ENCODE measurements at places on chromosomes 2 and 18.

- no peak for DNase-seq
These were observed 500.4 kb downstream of the GALR1 start for GRCh38 chr18:77750006-77750405.

DNA sequence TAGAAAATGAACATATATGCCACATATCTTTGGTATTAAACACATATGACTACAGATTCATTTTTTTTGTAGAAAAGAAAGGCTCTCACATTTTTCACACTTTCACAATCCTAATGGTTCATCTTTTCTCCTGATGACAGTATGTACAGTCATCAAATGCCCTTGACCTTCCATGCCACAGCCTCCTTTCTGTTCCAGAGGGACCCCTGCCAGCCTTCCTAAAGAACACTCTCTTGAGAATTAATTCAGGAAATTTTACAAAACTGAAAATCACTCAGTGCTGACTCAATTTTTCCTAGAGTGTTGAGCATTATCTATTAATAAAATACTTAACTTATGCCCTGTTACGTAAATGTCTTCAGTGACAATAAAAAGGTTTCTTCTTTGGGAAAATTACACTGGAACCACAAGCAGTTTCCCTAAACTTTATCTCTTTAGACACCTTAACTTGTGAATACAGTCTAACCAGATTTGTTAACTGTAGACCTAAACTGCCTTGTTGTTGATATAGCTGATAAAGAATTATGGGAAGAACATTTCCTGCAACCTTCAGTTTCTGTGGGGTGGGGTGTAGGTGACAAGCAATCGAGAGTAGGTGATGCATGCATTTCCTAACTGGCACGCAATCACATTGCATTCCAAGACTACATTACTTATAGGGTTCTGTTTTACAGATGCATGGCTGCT, 15.3 kb upstream of the ACOXL start:
- no peak for DNase-seq

- no peak for DNase-seq
These were observed 7.5 kb upstream of the FAM98A start for GRCh38 chr2:33606622-33607021.

GRCh38 chr18:42436222-42436765, 481.3 kb downstream of the PIK3C3 start:
- no peak for DNase-seq

DNA sequence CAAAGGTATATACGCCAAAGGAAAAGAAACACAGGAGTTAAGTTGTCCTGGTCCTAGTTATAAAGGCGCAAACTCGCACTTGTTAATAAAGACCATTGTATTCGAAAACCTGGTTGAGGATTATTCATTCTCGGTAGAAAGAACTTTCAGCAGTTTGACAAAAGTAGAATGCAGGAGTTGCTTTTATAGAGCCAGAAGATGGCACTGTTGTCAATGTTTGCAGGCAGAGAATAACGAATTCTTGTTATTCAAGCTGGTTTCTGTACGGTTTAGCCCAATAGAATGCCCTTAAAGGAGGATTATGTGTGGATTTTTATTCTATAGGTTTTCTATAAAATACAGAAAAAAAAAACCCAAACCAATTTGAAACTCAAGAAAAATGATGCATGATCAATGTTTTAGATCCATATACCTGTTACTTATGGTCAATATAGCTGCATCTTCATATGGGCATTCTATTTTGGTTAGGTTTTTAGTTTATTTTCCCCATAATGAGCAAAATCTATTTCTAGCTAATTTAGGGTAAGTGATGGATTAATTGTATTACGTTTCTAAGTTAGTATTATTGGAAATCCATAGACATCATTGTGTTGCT, 510.3 kb downstream of the PLCL1 start:
- no peak for DNase-seq

- DNase-seq = no peak
These were observed 840.6 kb upstream of the SALL3 start for GRCh38 chr18:78138983-78139496.

GRCh38 chr2:208129744-208130711, at the start of gene CRYGC:
Gene CRYGC (minus strand): TSS chr2:208129828. CDS start chr2:208129792, 36 bp downstream.
- DNase-seq = no peak

DNA sequence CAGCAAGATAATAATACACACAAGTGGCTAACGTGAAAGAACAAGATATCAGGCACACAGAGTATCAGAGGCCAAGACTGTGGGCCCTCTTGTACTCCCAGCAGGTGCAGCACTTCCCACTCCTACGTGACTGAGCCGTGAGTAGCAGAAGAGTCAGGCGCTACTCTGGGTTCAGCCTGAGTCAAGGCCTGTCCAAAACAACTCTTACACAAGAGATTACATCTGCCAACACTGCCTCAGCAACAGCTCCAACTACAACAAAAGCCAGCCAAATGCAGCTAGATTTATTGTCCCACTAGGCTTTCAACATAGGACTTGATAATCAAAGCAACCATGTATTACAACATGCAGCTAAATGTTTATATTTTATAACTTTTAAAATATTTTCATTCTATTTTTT, 56.2 kb downstream of the ITSN2 start:
- DNase-seq = no peak

DNA sequence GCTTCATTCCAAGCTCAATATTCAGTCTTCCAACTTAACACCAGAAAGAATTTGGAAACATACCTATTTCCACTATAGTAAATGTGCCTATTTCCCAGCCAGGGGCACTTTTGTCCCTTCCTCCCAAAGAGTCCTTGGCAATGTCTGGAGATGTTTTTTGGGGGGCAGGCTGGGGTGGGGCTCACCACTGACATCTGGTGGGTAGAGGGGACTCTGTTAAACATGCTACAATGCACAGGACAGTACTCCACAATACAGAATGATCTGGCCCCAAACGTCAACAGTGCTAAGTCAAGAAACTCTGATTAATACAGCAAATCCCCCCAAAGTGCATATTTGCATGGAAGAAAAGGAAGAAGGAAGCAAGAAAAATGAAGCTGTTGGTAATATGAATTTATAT, 61.7 kb downstream of the SMIM21 start:
- no peak for DNase-seq

DNA sequence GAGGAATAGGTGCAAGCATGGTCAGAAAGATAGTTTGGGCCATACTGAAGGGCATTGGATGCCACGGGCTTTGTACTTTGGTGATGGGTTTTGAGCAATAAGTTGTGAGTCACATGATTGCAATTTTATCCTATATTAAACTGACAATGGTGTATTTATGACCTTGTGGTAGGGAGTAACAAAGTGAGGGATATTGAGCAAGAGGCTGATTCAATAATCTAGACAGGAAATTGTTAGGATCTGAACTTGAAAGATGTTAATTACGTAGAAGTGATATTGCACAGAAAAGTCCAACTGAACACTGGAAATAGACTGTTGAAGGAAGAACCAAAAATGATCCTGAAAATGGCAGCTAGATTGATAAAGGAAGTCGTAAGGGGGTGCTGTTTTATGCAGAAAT, 46.6 kb upstream of the TCF4 start:
- DNase-seq = no peak

- no peak for DNase-seq
These were observed 281.9 kb upstream of the FN1 start for GRCh38 chr2:215717501-215718381.

DNA sequence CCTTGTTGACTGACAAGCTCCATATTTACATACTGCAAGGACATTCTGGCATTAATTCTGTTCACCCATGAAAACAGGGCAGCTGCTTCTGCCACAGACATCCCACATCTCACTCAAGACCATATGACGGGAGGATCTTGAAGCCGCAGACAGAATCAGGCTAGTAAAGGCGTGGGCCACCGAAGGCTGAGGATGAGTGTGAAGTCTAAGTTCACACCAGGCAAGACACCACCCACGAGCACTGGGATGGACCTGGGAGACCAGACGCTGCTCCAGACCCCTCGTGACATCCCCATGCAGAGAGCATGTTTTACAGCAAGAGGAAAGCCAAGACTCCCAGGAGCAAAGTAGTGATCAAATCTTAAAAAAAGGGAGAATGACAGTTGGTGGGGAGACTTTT, 3.2 kb downstream of the FHL2 start:
- DNase-seq = no peak

GRCh38 chr2:66849153-66849755, 414.3 kb downstream of the MEIS1 start:
- DNase-seq = no peak

DNA sequence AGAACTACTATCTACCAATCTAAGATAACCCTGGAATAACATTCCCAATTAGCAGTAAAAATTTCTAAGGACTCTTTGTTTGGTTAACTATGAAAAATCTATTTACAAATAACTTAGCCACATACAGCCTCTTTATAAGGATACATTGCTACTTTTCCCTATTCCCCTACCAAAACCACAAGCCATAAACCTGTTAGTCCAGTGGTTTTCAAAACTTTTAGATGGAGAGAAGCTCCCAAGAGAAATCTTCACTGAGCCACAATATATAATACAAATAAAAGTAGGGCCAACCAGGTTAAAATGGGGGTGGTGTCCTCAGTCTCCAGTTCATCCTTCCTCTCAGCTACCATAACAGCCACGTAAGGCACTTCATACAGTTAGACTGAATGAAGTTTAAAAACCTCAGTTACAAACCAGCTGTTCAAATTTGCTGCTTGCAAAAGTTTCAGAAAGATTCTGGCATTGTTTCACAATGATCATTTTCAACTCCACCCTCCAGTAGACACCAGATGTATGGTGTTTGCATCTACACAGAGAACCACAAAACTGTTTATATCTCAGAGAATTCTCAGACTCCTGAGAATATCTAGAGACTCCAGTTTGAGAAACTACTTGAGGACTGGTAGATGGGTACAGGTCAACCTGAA, 26.0 kb downstream of the SOS1 start:
- DNase-seq = no peak

DNA sequence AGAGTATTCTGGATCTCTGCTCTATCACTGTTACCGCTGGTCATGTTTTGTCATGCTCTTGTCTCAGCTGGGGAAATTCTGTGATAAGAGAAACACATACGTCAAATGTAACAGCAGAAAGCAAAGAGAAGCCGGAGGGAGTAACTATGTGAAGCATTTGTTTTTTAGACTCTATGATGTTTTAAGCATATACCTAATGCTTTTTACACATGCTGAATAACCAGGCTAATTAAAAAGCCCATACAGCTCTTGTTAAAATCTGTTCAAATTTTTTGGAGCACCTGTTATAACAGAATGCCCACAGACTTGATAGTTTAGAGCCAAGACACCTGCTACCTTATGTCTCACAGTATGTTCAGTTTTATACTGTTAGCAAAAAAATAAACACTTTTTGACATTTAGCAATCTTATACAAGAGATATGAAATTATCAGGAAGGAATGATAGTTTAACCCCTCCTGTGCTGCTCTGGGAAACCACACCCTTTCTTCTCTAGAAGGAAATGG, 92.3 kb upstream of the TANK start:
- no peak for DNase-seq

DNA sequence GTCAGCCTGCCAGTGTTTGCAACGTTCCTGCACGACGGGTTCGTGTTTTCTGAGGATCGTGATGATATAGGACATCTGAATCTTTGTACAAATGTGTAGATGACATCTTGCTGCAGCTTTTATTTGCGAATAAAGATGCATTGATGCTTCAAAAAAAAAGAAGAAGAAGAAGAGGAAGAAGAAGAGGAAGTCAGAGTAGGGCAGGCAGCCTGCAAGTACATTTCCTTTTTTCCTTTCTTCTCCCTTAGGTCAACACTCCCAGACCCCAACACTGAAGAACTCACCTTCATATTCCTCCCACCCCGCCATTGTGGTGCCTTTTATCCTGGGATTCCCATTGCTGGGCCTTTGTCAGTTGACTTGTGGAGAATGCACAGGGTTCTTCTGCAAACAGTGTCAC, 91.5 kb downstream of the FHOD3 start:
- DNase-seq = no peak

- DNase-seq = no peak
These were observed 302.1 kb downstream of the LPIN1 start for GRCh38 chr2:12048550-12048949.

DNA sequence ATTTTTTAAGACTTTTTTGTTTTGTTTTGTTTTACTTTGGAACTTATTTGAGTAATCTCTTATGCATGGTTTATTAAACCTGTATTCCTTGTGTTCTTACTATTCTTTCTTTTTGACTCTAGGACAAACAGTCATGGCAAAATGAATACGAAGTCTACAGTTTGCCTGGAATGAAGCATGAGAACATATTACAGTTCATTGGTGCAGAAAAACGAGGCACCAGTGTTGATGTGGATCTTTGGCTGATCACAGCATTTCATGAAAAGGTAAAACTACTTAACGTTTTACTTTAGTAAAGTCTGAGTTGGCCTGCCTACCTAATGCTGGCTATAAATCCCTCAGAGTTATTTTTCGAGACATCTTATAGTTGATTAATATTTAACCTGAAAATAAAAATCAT, 72.3 kb downstream of the ACVR2A start:
- DNase-seq = no peak

DNA sequence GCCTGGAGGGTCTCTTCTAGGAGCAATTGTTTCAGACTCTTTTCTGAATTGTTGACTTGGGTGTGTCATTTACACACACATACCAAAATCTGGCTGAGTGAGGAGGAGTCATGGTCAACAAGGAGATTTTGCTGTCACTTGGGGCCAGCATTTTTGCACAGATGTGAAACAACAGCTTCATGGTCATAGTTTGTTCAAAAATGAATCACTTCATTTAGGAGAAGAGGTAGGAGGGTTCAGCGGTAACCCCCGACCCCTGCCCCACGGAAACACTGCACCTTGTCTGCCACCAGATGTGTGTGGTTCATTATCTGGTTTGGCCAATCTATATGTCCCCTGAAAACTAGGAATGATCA, 42.2 kb downstream of the LBH start:
- no peak for DNase-seq

All from stimulated activated CD4-positive, alpha-beta T cell treated with anti-CD3 and anti-CD28 coated beads, Interleukin-15, amount 100 ng/mL, for 1 hour (primary cell).